HEK293T (cell line): ENCODE measurements at places on chromosomes 2 and 18.

DNA sequence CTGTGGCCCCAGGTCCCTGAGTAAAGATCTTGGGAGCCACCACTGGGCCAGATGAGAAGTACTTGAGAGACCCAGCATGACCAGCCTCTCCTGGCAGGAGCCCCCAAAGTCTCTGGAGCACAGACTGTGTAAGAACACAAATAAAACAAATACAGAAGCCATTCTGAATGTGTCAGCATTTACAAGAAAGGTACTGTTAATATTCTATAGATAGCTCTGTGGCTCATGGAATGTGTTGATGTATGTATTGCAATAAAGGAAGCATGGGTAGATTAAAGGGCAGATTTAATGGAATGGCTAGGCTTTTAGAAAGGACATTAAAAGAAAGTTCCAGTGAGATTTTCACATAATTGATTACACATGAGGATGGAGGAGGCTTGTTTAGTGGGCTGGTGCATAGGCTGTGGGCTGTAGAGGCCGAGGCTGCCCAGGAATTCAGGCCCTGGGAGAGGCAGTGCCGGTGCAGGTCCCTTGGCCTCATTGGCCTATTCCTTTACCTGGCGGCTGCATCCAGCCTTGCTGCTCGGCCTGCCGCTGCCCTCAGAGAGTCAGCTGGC, 127.7 kb upstream of the DLX2 start:
- DNase-seq = no peak

DNA sequence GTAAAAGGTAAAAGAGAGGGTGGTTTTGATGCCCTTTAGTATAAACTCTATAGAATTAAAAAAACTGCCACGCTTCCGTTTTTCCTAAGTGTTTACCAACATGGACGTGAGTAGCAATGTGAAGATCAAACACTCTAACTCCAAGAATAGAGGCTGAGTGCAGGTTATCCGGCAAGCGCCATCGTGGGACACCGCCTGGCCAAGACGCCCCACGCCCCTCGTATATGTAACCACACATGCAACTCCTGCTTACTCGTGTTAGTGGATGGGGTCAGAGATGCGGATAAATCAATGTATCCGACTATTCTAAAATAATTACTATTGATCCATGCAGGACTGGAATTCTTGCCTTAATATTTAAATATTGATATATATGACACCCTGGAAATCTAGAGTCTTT, 741.3 kb downstream of the GALR1 start:
- DNase-seq = no peak

- no peak for DNase-seq
These were observed 77.7 kb downstream of the RHOB start for GRCh38 chr2:20524412-20525040.

GRCh38 chr18:75132098-75132870, 76.7 kb downstream of the PTGR3 start:
- DNase-seq = no peak

GRCh38 chr18:10522574-10522973, 3.3 kb upstream of the NAPG start:
- no peak for DNase-seq

- DNase-seq = no peak
These were observed 170.6 kb downstream of the FIGN start for GRCh38 chr2:163565192-163565591.
